ENCODE measurements at places on chromosomes 3 and 15.

DNA sequence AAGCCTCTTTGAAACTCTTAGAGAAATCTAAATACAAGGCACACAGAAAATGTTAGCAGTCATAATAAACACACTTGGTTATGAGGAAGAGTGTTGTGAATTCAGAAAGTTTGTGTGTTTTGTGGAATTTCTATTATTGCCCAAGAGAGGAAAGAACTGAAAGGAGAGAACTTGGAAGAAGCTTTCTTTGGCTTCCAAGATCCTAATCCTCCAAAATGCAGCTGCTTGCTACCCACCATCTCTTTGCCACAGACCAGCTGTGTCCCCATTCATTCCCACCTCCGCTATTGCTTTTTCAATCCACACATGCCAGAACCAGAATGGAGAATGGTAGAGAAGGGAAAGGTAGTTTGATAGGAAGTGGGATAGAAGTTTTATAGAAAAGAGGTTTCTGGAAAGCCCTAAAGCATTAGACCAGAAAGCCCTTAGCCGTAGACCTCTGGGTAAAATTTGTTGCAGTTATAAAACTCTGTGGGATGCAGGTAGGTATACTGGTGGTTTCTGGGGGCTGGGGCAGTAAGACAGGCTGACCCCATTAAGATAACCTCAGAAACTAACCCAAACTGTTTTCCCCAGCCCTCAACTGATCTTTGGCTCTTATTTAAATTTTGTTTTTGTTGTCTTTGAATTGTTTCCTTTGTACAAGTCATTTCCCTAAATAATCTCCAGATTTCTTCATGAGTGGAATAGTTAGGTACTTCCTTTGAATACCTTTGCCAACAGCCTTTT lies 108.5 kb downstream of the FILIP1L start:
- DNase-seq = no peak

GRCh38 chr3:32371461-32372212 lies 20.0 kb upstream of the CMTM7 start:
- no peak for DNase-seq

GRCh38 chr3:29195056-29195455 lies 85.8 kb upstream of the RBMS3 start:
- DNase-seq = no peak

- DNase-seq = no peak
These were observed 49.0 kb downstream of the CLDN11 start for GRCh38 chr3:170467571-170468147.

- no peak for DNase-seq
These were observed 77.5 kb downstream of the PLD1 start for GRCh38 chr3:171732756-171733155.
